ENCODE measurements at places on chromosomes 6 and 20. TPM values are rescaled to one million over a fixed set of nuclear protein-coding genes. Genes with fewer than 3 reads are reported as not detected.

GRCh38 chr20:46549188-46549972 is 1.1 kb downstream of the OCSTAMP start:
- H3K36me3 ChIP-seq: no peaks in the 10 kb centered on the region
- H3K27me3 ChIP-seq: peaks cover 1% of the 10 kb centered on the region
- no peak overlapping the region for H3K27ac ChIP-seq
- no peak overlapping the region for H3K4me3 ChIP-seq
- no peak for DNase-seq
- no peaks in the 10 kb centered on the region for H3K4me1 ChIP-seq

DNA sequence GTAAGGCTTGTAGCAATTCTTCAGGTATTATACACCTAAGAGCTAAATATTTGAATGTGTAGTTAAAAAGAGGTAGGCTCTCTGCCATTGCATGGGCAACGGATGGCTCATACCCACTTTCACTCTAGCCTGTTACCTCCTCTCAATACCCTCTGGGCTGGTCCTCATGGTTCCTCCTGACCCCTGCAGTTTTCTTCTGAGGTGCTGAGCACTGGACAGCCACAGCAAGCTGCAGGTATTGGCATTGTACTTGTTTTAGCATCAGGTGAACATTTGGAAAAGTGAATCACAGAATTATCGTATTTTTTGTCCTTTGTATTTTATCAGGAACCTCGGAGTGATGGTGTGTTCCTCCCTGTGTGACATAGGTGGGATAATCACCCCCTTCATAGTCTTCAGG is 32.9 kb downstream of the SLC22A1 start:
- no peak for DNase-seq
- H3K27me3 ChIP-seq: no peaks in the 10 kb centered on the region
- no peaks in the 10 kb centered on the region for H3K36me3 ChIP-seq
- H3K4me3 ChIP-seq: no peak overlapping the region
- no peaks in the 10 kb centered on the region for H3K4me1 ChIP-seq

- peaks cover 57% of the 10 kb centered on the region for H3K4me1 ChIP-seq
- no peak overlapping the region for H3K27ac ChIP-seq
- H3K27me3 ChIP-seq: no peaks in the 10 kb centered on the region
- DNase-seq: no peak
Observed at GRCh38 chr6:15304337-15305042, 58.6 kb downstream of the JARID2 start.

DNA sequence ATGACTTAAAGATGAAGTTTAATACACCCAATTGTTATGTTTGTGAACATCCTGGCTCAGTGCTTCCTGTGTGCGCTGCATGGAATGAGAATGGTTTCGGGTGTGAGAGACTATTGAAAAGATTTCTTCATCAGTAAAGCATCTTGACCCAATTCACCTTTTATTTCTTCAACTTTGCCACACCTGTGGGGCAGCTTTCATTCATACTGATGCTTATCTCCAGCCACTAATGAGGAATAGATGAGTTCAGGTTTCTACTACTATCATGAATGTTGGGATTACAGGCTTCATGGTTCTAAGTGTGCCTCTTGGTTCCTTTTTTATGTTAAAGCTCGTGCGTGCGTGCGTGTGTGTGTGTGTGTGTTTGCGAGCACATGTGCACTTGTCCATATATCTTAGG is 373.7 kb upstream of the SOX4 start:
- DNase-seq: no peak
- H3K4me3 ChIP-seq: no peak overlapping the region
- H3K27me3 ChIP-seq: no peaks in the 10 kb centered on the region
- no peak overlapping the region for H3K27ac ChIP-seq
- no peaks in the 10 kb centered on the region for H3K4me1 ChIP-seq
- no peaks in the 10 kb centered on the region for H3K36me3 ChIP-seq

DNA sequence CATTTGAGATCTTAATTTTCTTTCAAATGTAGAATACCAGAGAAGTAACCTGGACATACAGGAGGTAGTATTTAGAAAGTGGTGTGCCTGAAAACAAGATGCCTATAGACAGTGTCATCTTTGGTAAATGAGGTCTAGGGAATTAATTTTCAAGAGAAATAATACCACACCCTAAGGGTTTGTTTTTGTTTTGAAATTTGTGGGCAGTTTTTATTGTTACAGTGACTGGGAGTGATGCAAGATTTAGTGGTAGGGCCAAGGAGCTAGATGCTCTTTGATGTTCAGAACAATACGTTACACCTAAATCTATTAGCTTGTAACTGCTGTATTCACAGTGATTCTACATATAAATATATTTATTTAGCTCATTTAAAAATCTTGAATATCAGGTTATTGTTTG is 856.5 kb upstream of the MAP3K7 start:
- no peak overlapping the region for H3K27ac ChIP-seq
- H3K4me3 ChIP-seq: no peak overlapping the region
- no peaks in the 10 kb centered on the region for H3K36me3 ChIP-seq
- DNase-seq: no peak
- H3K4me1 ChIP-seq: no peaks in the 10 kb centered on the region
- H3K27me3 ChIP-seq: no peaks in the 10 kb centered on the region

GRCh38 chr20:45341579-45341938 is 6.7 kb downstream of the SDC4 start:
- no peak overlapping the region for H3K4me3 ChIP-seq
- no peaks in the 10 kb centered on the region for H3K27me3 ChIP-seq
- peaks cover 4% of the 10 kb centered on the region for H3K36me3 ChIP-seq
- no peak overlapping the region for H3K27ac ChIP-seq
- DNase-seq: no peak

DNA sequence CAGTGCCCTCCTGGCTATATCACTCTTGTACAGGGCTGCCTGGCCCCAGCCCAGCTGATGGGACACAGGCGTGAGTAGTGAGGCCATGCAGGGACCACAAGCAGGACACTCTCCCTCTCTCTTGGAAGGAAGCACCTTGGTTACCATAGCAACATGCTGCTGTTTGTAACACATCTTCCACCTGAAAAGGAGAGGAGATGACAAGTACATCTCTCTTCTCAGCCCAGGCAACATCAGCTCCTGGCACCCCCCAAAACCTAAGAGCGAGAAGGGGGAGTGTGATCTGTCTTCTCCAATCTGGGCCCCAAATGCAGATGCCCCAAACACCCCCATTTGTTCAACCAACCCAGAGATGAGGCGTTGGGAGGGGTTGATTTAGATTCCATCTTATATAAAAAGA is 49.9 kb downstream of the KCNB1 start:
- no peak for DNase-seq
- H3K27ac ChIP-seq: no peak overlapping the region
- H3K27me3 ChIP-seq: peaks cover 14% of the 10 kb centered on the region
- no peaks in the 10 kb centered on the region for H3K36me3 ChIP-seq

GRCh38 chr6:30211899-30212298 is 1.3 kb downstream of the TRIM26 start:
- no peaks in the 10 kb centered on the region for H3K27me3 ChIP-seq
- H3K27ac ChIP-seq: no peak overlapping the region
- DNase-seq: no peak
- H3K4me3 ChIP-seq: peak overlapping the region; percentile 74

GRCh38 chr6:15287670-15288375 is 42.0 kb downstream of the JARID2 start:
- H3K4me1 ChIP-seq: peaks cover 16% of the 10 kb centered on the region
- H3K4me3 ChIP-seq: no peak overlapping the region
- H3K27me3 ChIP-seq: no peaks in the 10 kb centered on the region
- no peak overlapping the region for H3K27ac ChIP-seq
- no peak for DNase-seq

GRCh38 chr6:168232062-168232461 is 87.5 kb downstream of the DACT2 start:
- H3K27me3 ChIP-seq: no peaks in the 10 kb centered on the region
- no peak overlapping the region for H3K4me3 ChIP-seq
- no peak overlapping the region for H3K27ac ChIP-seq
- H3K36me3 ChIP-seq: no peaks in the 10 kb centered on the region
- peaks cover 2% of the 10 kb centered on the region for H3K4me1 ChIP-seq

DNA sequence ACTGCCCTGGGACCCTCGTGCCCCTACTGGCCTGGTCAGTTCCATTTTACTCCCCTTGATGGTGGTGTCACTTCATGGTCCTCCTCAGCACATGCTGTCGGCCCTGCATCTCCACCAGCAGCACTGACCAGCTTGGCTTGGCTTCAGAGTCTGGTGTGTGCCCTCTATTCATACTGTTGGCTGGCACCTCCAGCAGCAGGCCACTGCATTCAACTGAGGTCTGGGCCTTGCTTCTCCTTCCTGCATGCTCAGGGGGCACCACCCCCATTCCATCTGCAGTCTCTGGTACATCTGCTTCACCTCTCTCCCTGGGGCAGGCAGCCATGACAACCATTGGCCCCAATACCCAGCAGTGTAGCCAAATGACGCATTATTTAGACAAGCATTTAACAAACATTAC is 155.9 kb downstream of the SLC24A3 start:
- DNase-seq: no peak
- peaks cover 23% of the 10 kb centered on the region for H3K4me1 ChIP-seq
- H3K27ac ChIP-seq: no peak overlapping the region
- no peaks in the 10 kb centered on the region for H3K27me3 ChIP-seq
- H3K36me3 ChIP-seq: no peaks in the 10 kb centered on the region

The KIAA0408 gene
- total RNA-seq: 34.7 TPM

The FAM110A gene
- total RNA-seq: 12.2 TPM

The WFDC5 gene
- total RNA-seq: not detected

The RRAGD gene
- 10.6 TPM for total RNA-seq
